ENCODE measurements at places on chromosomes 12 and 14.

DNA sequence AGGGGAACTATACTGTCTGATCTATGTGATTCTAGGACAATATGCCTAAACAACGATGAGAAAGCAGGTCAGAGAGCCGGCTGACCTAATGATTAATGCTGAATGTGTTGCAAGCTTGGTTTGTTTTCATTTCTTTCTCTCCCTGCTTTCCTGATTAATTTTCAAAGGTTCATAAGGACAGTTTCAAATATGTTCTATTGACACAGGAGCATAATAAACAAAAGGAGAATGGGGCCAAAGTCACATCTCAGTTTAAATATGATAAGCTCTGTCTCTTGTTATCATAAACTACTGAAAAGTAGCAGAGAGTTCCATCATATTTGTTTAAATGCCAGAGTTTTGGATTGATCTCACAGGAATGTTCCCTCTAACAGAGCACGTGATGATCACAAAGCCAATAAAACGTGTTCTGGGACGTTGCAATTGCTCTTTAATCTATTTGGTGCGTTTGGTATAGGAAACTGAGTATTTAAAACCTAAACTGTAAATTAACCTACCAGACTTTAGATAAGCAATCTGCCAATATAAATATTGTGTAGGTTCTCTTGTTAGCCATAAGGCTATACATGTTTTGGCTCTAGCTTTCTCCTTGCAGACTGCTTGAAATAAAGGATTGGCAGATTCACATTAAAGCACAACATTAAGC lies 3.7 kb upstream of the HSD17B6 start:
- DNase-seq, result no peak

- DNase-seq, result no peak
Measured at GRCh38 chr12:73221836-73222235, 949.7 kb downstream of the TRHDE start.

DNA sequence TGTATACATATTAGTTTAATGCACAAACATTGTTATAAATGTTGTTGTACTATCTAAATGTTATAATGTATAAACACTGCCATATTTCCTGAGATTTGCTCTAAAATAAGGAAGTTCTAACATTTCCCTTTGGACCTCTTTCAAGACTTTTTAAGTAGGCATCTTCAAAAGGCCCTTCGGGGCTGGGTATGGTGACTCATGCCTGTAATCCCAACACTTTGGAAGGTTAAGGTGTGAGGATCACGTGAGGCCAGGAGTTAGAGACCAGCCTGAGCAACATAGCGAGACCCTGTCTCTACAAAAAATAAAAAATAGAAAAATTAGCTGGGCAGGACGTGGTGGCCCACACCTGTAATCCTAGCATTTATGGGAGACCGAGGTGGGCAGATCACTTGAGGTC lies 35.5 kb downstream of the FBLN5 start:
- DNase-seq, result no peak

DNA sequence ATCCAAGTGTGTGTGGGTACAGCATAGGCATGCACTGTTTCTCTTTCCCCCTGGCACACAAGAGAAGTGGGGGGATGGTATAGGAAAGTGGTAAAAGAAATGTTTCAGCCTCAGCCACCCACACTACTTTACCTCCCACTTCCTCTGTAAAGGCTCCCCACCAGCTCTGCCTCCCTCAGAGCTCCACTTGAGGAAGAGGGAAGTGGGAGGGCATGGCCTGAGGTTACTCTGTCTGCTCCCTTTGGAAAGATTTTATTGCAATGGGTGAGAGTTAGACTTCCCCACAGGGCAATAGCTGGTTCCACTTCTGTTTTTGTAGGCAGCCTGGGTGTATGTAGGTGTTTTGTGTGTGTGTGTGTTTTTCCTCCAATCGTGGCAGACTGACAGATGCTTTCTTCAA lies 145.3 kb downstream of the SSPN start:
- no peak for DNase-seq

- DNase-seq, result no peak
Measured at GRCh38 chr12:127770118-127770517, 496.9 kb upstream of the TMEM132C start.

DNA sequence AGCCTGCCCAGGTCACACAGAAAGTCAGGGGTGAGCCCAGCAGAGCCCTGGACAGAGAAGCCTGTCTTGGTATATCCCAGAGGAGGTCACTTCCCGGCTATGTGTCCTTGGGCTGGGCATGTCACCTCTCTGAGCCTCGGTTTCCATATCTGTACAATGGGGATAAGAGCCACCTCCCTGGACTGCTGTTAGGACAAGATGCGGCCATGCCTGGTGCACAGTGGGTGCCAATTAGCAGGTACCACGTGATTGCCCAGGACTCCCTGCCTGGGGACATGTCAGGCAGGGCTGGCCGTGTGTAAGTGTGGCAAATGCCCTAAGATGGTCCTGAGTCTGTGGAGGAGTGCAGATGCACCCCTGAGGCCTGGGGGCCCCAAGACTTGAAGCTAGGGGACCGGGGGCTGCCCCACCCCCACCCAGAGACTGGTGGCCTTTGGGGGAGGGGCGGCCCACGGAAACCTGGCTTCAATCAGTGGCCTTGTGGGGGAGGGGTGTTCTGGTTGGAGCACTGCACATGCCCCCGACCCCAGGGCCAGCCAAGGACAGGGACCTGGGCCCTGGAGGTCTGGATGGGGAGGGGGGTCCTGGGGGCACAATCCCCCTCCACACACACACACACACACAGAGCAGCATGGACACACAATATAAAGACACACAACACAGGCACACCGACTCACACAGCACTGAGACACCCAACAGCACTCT lies 878 bp downstream of the TMEM119 start:
- DNase-seq, result no peak

- no peak for DNase-seq
Measured at GRCh38 chr12:107163413-107163812, 70.1 kb upstream of the CRY1 start.

DNA sequence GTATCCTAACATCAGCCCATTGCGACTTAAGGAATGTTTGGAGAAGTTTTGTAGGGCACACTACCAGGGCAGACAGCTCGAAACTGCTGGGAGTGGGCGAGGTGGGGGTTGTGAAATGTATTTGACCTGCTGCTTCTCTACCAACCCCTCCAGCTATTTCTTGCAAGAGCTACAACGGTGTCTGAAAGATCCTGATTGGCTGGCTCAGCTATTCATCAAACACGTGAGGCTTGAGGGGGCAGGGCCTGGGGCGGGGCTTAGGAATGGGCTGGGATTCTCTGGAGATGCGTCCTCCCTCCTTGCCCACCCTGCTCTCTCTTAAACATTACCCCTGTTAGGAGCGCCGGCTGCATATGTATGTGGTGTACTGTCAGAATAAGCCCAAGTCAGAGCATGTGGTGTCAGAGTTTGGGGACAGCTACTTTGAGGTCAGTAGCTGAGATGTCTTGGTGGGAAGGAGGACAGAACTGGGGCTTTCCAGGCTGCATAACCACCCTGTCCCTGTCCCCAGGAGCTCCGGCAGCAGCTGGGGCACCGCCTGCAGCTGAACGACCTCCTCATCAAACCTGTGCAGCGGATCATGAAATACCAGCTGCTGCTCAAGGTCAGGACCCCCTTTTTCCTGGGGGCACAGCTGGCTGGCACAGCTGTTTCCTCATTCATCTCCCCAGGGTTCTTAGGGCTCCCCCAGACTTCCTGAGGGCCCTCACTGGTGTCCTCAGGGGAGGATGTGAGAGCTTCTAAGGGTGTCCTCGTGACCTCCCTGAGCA lies 3.1 kb downstream of the ARHGEF25 start:
- DNase-seq, result no peak
